ENCODE measurements at places on chromosomes 11 and 22. TPM values are rescaled to one million over a fixed set of nuclear protein-coding genes. Genes with fewer than 3 reads are reported as not detected.

FAM111B gene
- not detected for total RNA-seq

DNA sequence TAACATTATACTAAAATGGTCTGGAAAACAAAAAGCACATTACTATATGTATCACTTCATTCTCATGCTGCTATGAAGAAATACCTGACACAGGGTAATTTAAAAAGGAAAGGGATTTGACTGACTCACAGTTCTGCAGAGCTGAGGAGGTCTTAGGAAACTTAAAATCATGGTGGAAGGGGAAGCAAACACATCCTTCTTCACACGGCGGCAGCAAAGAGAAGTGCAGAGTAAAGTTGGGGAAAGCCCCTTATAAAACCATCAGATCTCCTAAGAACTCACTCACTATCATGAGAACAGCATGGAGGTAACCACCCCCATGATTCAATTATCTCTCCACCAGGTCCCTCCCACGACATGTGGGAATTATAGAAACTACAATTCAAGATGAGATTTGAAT, 60.0 kb downstream of the FAM181B start:
- no peak for DNase-seq

KREMEN1 gene
- total RNA-seq, result 11.4 TPM

DNA sequence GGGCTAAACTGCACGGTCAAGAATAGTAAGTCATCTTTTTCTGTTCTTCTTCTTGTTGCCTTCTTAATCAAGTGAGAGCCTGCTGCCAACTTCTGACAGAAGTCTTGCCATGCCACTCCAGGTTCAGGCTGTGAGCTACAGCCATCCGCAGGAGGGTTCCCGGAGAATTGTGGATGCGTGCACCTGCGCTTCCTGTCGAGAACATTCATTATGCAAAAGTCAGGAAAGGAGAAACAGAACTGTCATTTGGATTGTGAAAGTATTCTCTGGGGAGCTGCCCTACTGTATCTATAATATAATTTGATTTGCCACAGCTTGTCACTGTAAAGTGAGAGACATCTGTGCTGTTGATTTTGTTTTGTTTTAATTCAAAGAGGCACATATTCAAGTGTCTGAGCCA, 12.3 kb downstream of the IL17RA start:
- DNase-seq, result no peak

- DNase-seq, result no peak
Observed at GRCh38 chr22:37892566-37893335, 13.3 kb upstream of the MICALL1 start.

- DNase-seq, result no peak
Observed at GRCh38 chr11:92784331-92784730, 185.1 kb upstream of the MTNR1B start.

GRCh38 chr22:27298332-27298731, 503.2 kb downstream of the MN1 start:
- no peak for DNase-seq

DNA sequence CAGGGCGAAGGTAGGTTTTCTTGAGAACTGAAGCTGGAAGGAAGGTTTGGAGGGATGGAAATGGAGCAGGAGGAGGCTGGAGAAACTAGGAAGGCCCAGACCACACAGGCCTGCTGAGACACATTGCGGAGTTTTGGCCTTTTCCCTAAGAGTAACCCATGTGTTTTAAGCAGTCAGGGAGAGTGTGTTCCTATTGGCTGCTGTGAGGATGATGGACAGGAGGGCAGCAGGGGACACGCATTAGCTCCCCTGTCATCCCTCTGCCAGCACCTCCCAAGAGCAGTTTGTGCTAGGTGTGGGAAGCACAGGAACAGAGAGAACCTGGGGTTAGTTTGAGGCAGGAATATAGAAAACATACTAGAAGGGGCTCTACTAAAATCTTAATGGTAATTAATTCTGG, 842.1 kb downstream of the TBC1D22A start:
- no peak for DNase-seq
